CD14-positive monocyte (primary cell): ENCODE measurements at places on chromosomes 2 and 18. TPM values are rescaled to one million over a fixed set of nuclear protein-coding genes. Genes with fewer than 3 reads are reported as not detected.

The MAP3K20 gene
- polyA plus RNA-seq, result 30.7 TPM

The TGFA gene
- polyA plus RNA-seq, result 1.7 TPM

The LIPG gene
- polyA plus RNA-seq, result not detected in 2 replicates

The FSHR gene
- polyA plus RNA-seq, result not detected

The CCL20 gene
- polyA plus RNA-seq, result not detected

The ARHGAP25 gene
- 31.4 and 56.8 TPM in 2 replicates for polyA plus RNA-seq

The SCYGR4 gene
- not detected in 2 replicates for polyA plus RNA-seq

The CENPA gene
- polyA plus RNA-seq, result not detected

The AQP12A gene
- polyA plus RNA-seq, result not detected

The CCDC74A gene
- polyA plus RNA-seq, result not detected

The DSC2 gene
- polyA plus RNA-seq, result 1.7 and 3.3 TPM in 2 replicates

The EHD3 gene
- polyA plus RNA-seq, result 1.4 TPM

DNA sequence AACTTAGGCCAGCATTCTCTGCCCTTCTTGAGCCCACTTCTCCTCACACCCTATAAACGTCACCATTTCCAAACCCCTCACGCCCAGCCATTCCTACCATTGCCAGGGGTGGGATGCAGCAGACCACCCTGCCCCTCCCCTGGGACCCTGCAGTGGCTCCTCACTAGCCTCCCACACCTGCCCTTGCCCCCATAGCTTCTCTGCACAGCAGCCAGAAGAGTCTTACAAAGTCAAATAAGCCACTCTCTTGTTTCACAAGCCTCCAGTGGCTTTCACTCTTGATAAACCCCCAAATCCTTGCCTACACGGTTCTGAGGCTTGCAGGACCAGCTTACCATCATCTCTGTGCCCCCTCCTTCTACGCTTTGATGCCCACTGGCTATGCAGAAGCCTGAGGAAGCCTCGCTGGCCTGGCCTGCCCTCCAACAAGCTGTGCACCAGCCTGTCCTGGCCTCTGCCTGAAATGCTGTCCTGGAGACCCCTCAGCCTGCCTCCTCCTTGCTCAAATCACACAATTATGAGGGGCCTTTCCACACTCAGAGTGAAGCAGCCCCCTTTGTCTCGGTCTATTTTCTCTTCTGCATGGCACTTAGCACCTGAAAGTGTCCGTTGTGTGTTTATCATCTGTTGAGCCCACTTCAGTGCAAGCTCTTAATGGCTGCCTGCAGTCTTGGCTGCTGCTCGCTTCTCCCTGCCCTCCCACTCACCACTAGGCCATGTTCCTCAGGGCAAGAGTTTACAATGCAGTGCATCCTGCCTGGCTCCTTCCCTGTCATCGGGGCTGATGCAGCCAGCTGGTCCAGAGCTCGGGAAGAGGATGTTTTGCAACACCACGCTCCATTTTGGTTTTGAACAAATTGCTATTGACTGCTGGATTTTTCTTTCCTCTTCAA lies 82.6 kb upstream of the RGPD5 start:
- DNase-seq, result no peak

DNA sequence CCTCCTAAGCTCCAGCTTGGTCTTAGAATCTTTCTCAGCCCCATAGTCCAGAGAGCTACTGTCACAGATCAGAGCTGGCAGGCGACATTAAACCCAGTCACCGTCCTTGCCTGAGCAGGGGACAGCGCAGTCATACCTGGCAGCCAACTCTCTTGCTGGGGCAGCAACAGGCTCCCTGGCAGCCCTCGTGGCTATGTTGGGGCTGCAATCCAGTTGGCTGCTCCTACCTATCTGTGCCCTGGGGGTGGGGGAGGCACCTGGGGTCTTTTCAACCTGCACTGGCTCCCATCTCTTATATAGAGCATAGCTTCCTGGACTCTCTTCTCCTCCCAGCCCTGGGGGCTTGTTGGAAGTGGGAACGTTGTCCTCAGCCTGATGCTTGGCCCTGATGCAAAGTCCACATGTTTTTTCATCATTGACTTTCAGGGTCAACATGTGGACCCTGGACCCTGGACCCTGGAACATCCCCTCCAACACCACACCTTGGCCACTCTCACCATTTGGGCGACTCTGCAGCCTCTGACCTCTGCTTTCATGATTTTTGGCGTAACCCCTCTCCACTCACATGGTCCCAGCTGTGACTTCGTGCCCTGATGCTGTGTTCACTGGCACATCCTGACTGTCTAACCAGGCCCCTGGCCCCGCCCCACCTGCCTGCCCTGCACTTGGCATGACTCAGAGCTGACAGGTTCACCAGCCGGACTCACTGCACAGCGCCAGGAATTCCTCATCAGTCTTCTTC lies 45.6 kb downstream of the ATOH8 start:
- no peak for DNase-seq

- no peak for DNase-seq
These were observed 76.4 kb downstream of the AGAP1 start for GRCh38 chr2:235570256-235570655.

DNA sequence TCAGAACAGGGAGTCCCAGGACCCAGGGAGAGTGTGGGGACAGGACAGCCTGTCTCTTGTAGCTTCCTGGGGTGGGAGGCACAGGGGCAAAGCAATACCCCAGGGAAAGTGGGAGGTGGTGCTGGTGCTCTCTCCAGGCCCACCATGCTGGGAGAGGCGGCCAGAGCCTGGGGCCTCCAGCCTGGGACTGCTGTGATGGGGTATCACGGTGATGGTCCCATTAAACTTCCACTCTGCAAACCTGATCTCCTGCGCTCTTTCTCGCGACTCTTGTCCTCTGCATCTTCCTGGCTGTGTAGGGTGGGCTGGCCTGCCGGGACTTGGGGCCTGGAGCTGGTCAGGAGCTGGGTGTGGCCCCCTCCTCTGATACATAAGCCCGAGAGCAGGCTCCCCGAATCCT lies 8.0 kb upstream of the CAPN10 start:
- no peak for DNase-seq

GRCh38 chr2:23658466-23658942 lies 268.4 kb downstream of the ATAD2B start:
- DNase-seq, result no peak

GRCh38 chr18:23279931-23280330 lies 144.6 kb downstream of the CABLES1 start:
- no peak for DNase-seq

GRCh38 chr2:176123411-176124109 lies 1.0 kb downstream of the HOXD9 start:
- no peak for DNase-seq

DNA sequence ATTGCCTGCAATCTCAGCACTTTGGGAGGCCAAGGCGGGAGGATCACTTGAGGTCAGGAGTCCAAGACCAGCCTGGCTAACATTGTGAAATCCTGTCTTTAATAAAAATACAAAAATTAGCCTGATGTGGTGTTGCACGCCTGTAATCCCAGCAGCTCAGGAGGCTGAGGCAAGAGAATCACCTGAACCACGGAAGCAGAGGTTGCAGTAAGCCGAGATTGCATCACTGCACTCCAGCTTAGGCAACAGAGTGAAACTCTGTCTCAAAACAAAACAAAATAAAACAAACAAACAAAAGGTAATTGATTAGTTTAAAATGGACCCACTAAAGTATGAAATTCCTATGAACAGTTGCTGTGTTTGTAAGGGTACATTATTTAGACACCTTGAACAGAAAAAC lies 39.8 kb downstream of the CDH7 start:
- DNase-seq, result no peak

DNA sequence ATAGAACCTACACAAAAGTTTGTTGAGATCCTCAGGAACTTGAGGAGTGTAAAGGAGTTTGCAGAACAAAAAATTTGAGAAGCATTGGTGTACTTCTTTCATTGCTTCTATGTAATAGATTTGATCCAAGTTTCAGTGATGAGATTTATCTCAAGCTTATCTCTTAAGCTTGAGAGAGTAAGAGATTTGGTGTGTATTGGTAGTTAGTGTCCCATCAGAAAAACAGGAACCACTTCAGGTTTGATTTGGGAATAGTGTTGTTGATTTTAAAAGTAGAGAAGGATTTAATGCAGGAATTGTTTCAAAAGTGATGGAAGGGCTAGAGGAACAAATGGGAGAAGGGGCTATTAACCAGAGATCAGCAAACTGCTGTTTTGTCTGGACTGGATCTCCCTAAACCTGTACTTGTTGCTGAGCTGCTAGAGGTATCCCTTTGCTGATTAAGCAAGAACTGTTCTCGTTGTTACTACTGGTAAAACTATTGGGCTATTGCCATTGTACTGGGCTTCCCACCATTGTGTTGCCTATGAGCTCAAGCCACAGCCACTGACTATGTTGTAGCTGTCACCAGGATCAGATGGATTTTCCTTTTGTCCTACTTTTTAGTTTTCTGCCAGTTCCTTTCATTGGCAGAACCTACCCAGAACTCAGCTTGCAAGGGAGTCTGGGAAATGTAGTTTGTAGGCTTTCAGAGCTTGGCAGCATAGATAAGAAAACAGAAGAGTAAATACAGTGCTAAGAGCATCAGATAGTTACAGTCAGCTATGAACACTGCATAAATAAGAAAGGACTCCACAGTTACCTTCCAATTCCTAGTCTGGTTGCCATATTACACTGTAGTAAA lies 39.3 kb downstream of the RAB10 start:
- no peak for DNase-seq

DNA sequence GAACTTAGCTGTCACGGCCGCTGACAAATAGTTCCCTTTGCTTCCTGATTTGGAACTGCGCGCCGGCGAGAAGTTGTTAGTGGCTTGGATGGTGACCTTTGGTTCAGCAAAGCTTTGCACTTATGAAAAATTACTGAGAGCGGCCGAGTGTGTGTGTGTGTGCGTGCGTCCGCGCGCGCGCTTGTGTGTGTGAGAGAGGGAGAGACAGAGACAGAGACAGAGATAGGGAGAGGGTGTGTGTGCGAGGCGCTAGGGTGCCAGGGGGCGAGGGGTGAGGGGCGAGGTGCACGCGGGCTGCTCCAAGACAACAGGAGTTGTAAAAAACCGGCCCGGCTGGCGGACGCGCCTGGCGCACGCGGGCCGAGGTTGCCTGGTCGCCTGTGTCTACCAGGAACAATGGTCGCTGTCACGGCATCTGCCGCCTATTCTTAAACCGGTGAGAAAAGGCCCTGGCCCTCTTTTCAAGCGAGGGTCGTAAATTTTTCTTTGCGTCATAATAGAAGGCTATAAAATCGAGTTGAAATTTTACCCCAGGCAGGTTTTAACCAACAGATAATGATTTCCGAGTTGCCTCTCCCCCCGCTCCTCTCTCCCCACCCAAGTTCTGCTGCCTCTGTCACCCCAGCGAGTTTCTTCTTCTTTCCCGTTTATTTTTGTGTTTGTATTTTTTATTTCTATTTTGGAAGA lies 535 bp downstream of the HOXD3 start:
- no peak for DNase-seq

- no peak for DNase-seq
These were observed 5.2 kb downstream of the CCL20 start for GRCh38 chr2:227818675-227819397.

DNA sequence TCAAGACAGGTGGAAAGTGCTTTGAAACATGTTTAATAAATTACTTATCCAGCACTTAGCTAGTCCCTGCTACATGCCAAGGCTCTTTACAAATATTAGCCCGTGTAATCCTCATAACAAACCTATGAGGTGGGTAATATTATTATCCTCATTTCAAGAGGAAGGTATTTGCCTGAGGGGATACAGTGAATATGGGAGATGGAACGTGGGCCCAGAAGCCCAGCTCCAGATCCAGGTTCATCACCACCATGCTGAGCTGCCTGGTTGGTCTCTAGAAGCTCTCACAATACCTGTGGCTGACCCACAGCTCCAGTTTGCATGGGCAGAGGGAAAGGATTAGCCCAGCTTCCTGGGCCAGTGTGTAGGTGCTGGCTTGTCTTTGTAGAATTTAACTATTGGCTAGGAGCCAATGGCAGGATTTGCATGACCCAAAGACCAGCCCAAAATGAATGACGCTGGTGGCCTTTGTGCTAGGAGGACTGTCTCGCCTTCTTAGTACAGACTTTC lies 61.6 kb upstream of the ATP8B1 start:
- DNase-seq, result no peak

DNA sequence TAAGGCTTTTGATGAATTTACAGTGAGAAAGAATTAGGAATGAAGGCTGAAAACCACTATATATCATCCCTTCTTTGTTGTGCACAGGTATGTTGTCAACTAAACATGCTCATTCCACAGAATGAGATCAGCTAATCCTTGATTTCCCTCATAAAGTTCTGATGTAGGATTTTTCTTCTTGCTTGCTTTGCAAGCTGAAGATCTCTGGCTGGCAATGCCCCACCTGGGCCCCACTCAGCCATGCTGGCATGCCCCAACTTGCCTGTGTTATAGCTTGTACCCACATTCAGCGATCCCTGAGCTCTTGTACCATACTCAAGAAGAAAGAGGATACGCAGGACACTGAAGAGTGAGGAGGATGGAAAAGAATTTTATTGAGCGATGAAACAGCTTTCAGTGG lies 18.0 kb upstream of the SERPINB11 start:
- no peak for DNase-seq

DNA sequence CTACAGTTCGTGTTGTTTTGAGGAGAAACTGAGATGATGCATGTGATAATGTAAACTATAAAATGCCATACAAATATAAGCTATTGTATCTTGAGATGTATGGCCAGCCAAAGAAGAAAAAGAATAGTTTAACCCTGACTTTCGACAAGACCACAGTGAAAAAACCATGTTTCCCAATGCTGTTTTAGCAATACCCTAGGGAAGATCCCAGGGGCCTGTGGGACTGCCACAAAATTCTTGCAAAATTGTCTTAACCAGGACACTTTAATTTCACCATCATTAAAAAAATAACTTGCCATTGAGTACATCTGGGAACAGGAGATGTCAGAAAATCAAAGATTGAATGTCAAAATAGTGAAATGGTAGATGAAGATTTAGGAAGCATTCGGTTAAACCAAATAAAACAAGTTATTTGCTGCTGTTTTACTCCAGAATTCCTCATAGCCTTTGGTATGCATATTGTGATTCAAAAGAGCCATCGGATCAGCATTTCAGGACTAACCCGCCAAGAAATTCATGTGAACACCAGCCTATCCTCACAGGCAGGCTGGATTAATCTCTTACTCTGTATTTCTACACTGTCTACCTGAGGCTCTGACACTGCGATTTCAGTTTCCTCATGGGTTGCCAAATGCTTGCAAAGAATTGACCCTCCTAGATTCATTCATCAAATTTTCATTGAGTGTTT lies 49.0 kb upstream of the SP3 start:
- DNase-seq, result peak; percentile 61

DNA sequence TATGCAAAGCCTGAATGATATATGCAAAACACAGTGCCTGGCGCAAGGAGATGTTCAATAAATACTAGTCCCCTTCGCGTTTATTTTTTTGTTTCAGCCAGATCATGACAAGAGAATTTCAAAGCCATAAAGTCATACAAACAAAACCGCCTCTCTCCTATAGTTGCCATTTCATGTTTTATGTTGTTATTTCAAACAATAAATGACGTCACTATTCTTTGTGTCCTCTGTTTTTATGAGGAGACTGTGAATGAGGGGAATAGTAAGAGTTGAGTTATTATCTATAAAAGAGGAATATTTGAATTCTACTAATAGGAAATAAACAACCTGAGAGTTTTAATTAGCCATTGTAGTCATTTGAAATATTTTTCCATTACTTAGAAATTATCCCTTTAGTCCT lies 464.5 kb downstream of the THSD7B start:
- DNase-seq, result no peak
